ENCODE measurements at places on chromosomes 12 and 14.

- no peak for DNase-seq
These were observed 1897.6 kb upstream of the FLRT2 start for GRCh38 chr14:83632375-83632774.

GRCh38 chr12:104596134-104596799, 139.5 kb downstream of the CHST11 start:
- no peak for DNase-seq

DNA sequence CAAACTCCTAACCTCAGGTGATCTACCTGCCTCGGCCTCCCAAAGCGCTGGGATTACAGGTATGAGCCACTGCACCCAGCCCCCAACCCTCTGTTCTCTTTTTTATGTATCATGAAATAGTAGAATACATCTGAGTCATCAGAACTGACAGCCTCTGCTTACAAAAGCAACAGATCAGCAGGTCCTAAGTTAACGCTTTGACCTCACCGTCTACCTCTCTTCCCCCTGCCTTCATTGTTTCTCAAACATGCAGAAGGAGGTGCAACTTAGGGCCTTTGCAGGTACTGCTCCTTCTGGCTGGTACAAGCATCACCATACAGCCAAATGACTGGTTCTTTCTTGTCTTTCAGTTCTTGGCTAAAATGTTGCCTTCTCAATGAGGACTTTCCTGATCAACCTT, 249.2 kb downstream of the PAWR start:
- no peak for DNase-seq

DNA sequence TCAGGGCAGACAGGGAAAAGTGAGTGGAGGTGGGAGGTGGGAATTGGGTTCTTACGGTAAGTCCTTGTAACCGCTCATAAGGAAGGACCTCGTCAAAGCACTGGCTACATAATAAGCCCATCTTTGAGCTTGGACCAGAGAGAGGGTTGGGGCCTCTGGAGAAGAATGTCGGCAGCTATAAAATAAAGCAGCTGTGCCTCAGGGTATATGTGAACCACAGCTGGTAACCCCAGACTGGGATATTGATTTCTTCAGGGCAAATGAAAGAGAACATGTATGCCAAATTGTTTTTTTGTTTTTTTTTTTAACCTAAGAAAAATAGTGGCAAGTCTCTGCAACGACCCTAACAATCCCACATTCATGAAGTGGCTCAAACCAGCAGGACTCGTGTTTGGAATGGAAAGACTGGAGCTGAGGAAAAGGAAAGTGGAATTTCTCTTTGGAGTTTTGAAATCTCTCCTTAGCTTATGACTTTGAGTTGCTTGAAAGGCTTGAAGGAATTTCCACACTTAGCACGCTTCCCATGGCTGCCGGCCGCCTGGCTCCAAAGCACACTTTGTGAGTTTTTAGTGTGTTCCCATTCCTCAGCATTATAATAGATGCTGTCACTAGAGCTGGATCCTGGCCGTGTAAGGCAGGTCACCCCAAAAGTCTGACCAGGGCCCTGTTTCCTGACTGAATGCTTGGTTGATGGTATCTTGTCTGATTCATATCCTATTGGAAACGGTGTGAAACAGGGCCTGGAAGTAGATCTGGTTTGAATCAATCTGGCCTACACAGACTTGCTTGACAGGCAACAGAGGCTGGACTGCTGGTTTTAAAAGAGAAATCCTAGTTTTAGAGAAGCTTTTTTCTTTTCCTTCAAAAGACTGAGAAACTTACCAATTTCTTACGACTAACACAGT, 244.7 kb downstream of the MSRB3 start:
- no peak for DNase-seq

DNA sequence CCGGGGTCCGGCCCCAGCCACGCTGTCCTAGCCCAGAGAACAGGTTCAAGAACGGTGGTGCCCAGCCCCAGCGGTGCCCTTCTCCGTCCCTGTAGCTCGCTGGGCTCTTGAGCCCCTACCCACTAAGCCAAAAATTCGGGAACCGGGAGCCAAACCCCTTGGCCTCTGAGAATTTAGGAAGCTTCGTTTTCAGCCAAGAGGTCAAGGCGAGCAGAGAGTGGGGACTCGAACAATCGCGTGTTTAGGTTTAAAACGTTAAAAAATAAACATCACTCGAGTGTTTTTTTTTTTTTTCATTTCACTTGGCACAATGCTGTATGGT, 6.2 kb downstream of the SIX1 start:
- no peak for DNase-seq

- no peak for DNase-seq
These were observed 23.8 kb downstream of the AACS start for GRCh38 chr12:125089083-125089482.

GRCh38 chr14:53953828-53954550, 2.6 kb downstream of the BMP4 start:
- no peak for DNase-seq

GRCh38 chr12:132909030-132909368, 21.6 kb upstream of the CHFR start:
- DNase-seq = no peak

GRCh38 chr12:122318607-122319605, 52.6 kb upstream of the VPS33A start:
- DNase-seq = no peak

- no peak for DNase-seq
These were observed 884 bp downstream of the GPD1 start for GRCh38 chr12:50104417-50105366.

DNA sequence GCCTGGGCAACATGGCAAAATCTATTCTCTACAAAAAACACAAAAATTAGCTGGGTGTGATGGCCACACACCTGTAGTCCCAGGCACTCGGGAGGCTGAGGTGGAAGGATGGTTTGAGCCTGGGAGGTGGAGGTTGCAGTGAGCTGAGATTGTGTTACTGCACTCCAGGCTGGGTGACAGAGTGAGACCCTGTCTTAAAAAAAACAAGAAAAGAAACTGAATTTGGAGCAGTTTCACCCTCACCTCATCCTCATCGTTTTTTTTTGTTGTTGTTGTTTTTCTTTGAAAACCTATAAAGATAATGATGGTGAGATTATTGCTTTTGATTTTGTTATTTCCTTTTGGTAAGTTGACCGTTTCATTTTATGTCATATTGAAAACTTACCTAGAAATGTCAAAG, 60.7 kb downstream of the SLC38A6 start:
- DNase-seq = no peak

- DNase-seq = no peak
These were observed 56.9 kb downstream of the SCFD1 start for GRCh38 chr14:30678926-30679431.

DNA sequence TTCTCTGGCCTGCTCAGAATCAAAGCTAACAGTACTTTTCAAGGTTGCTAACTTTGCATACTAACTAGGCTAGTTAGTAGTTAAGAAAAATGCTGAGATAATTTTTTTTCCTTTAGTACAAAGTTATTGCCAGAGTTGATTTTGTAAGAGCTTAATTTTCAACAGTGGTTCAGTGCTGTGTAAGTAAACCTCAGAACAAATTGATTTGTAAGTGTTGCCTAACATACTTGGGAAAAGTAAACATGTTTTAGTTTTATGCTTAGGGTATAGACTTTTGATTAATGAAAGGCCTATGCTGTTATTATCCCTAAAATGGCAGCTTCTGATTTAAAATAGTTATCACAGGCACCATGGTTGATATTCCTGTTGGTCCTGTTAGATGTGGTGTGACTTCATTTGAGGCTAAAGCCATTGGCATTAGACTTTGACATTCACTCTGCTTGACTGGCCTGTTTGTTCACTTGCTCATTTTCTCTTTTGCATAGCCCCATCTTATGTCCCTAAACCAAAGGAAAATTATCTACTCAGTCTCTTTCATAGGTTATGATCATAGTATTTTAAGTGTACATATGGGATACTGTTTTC, 5.2 kb downstream of the CMAS start:
- DNase-seq = no peak

DNA sequence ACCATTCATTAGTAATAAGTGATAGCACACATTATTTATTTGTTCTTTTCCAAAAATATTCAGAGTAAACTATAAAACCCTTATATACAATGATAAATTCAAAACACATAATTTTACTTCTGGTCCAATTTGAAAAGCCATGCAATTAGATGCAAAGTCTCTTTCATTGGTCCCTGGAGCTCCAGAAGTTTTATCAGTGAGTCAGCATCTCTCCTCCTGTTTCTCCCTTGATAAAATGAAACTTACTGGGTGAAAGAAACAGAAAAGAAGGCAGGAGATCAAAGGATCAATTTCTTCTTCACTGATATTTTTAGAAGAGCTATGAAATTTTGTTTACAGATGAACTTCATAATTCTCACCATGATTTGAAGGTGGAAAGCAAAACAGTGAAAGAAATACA, 47.5 kb downstream of the IFNG start:
- no peak for DNase-seq

GRCh38 chr14:45252366-45253069, 484 bp downstream of the MIS18BP1 start:
- DNase-seq = no peak

- no peak for DNase-seq
These were observed 76.0 kb downstream of the CAND1 start for GRCh38 chr12:67344979-67345710.

DNA sequence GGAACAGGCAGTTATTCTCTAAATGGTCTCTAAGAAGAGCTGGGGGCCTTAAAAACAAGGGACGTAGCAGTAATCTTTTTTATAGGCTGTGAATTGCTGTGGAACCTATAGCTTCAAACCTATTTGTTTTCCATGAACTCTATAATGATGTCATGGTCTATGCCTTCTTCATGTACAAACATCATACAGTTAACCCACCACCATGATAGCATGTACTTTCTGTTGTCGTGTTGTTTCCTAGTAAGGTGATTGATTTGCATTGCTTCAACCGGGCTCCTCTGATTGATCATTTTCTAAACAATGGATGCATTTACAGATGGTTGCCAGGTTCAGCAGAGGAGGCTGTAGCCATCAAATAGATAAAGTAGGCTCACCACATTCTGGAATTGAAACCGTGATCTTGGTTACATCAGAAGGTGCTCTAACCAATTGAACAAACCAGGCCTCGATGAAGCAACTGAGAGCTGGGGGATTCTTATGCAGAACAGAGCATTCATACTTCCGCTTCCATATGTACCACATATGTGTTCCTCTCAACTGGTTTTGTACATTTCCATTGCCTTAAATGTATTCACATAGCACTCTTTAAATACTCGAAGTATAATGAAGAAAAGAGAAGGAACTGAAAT, 25.6 kb upstream of the PCNX1 start:
- no peak for DNase-seq

DNA sequence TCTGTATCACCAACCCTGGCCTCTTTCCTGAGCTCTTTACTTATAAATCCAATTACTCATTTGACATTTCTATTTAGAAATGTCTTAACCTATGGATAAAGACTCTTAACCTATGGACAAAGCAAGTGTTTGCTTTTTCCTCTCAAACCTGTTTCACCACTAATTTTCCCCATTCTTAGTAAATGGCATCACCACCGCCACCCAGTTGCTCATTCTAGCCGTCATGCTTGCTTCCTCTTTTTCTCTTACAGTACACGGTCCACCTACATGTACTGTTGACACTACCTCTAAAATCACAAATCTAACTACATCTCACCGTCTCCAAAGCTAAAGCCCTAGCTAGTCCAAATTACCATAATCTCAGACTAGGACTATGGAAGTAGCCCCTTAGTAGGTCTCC, 60.0 kb downstream of the CAPS2 start:
- DNase-seq = no peak

DNA sequence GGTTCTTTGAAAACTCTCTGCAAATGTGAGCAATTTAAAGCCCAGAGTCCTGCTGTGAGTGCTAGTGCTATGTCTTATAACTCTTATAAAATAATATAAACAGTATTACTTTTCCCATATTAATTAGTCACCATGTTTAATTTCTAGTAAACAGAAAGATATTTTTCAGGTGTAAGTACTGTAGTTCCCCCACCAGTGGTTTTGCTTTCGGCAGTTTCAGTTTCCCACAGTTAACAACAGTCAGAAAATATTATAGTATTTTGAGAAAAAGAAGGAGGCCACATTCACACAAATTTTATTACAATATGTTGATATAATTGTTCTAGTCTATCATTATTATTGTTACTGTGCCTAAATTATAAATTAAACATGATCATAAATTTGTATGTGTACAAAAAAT, 800.5 kb downstream of the LRFN5 start:
- no peak for DNase-seq

DNA sequence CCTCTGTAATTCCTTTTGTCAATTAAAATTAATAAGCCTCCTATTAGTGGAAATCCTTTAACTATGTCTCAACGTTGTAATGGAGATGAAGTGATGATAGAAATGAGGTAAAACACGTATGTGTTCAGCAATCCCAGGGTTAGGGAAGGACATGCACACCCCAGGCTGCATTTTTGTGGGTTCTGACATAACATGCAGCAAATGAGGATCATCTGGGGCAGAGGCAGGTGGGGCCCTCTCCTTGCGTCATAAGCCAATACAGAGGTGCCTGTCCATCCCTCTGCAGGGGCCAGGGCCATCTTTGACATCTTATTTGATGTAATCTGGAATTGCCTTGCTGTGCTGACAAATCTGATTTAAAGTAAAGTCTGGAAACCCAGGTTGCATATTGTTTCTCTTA, 73.2 kb downstream of the MYRFL start:
- DNase-seq = no peak

- DNase-seq = no peak
These were observed 799 bp downstream of the SLC38A6 start for GRCh38 chr14:60981633-60982455.

DNA sequence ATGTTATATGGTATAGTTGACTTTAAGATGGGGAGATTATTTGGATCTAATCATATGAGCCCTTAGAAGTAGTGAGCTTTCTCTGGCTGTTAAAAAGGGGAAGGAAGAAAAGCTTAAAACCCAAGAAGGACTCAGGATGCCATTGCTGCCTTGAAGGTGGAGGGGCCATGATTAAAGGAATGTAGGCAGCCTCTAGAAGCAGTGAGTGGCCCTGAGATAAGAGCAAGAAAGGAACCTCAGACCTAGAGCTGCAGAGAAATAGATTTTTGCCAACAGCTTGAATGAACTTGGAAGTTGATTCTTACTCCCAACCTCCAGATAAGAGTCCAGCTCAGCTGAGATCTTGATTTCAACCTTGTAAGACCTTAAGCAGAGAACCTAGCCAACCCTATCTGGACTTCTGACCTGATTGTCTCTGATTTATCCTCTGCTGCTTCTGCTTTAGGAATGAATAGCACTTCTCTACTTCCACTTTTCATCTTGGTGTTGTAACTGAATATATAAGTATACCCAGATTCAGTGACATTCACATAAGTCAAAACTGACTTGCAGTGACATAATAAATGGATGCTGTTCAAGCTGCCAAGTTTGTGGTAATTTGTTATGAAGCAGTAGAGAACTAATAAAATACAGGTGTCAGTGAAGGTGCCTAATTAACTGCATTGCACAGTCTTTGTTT, 33.5 kb downstream of the RAD51B start:
- DNase-seq = no peak

- DNase-seq = no peak
These were observed 31.8 kb upstream of the G2E3 start for GRCh38 chr14:30527196-30527595.

GRCh38 chr12:58502841-58503240, 417.5 kb downstream of the LRIG3 start:
- no peak for DNase-seq

DNA sequence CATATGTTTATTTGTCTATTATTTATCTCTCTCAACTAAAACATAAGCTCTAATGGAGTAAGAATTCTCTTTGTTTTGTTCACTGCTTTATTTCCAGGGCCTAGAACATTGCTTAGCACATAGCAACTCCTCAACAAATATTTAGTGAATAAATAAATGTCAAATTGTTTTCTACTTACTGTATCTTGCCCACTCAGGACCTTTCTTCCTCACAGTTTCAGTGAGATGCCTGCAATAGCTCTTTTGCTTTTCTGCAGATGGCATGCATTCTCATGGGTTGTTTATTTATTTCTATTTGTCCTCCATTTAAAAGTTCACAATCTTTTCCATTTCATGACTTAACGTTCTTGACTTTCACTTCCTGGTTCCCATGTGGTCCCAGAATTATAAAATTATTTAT, 94.9 kb upstream of the TTC7B start:
- no peak for DNase-seq
